ENCODE measurements at places on chromosomes 5 and 9. TPM values are rescaled to one million over a fixed set of nuclear protein-coding genes. Genes with fewer than 3 reads are reported as not detected.

GRCh38 chr5:149348518-149348917 is 3.2 kb downstream of the GRPEL2 start:
- no peaks in the 10 kb centered on the region for H3K36me3 ChIP-seq
- peaks cover 15% of the 10 kb centered on the region for H3K4me1 ChIP-seq
- H3K4me3 ChIP-seq: no peak overlapping the region
- H3K27ac ChIP-seq: no peak overlapping the region
- DNase-seq: no peak

- H3K27ac ChIP-seq: no peak overlapping the region
- no peaks in the 10 kb centered on the region for H3K36me3 ChIP-seq
- H3K4me1 ChIP-seq: no peaks in the 10 kb centered on the region
- peaks cover 11% of the 10 kb centered on the region for H3K27me3 ChIP-seq
- H3K4me3 ChIP-seq: no peak overlapping the region
These were observed 14.0 kb upstream of the HRCT1 start for GRCh38 chr9:35892051-35892450.

DNA sequence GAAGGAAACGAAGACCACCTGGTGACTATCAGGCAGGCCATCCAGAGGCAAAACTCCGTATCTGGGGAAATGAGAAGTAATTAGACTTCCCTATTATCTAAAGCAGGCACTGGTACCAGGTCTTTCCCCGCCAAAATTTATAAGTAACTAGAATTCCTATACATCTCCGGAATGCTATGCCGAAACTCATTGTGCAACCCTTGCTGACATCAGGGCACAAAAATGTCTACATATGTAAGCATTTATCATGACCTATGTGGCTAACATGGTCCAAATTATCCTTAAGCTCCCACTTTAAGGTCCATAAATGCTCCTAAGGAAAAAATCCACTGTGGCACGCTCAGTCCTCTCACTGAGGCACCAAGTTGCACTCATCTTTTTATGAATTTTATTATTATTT is 17.8 kb downstream of the ACTL7B start:
- no peak for DNase-seq
- H3K27me3 ChIP-seq: no peaks in the 10 kb centered on the region
- no peaks in the 10 kb centered on the region for H3K36me3 ChIP-seq

DNA sequence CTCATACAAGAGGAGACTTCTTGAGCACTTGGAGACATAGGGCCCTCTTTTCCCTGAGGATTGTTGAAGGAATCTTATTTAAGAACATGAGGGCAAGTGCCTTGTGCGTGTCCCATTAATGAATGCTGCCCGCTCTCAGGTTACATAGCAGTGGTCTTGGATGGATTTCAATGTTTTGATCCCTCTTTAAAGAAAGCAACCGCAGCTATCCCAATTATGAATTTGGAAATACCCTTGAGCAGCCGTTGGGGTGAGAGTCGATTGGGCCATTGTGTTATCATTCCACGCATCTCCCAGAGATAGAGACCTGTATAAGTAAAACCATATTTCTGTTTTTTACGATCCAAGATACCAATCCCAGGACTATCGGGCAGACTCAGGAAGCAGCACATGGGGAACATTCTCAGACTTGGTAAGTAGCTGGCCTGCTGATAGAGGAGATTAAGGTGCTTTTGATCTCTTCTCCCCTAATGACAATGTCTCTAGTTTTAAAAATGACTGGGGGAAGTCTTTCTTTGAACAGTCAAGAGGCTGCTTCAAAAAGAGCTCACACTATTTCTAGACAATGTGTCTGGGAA is 145.3 kb downstream of the MACROH2A1 start:
- no peak overlapping the region for H3K27ac ChIP-seq
- no peak overlapping the region for H3K4me3 ChIP-seq
- DNase-seq: no peak

GRCh38 chr9:124261736-124262648 is 4.2 kb downstream of the NEK6 start:
- H3K4me3 ChIP-seq: no peak overlapping the region
- DNase-seq: no peak
- H3K27me3 ChIP-seq: no peaks in the 10 kb centered on the region
- no peak overlapping the region for H3K27ac ChIP-seq
- H3K36me3 ChIP-seq: no peaks in the 10 kb centered on the region

DNA sequence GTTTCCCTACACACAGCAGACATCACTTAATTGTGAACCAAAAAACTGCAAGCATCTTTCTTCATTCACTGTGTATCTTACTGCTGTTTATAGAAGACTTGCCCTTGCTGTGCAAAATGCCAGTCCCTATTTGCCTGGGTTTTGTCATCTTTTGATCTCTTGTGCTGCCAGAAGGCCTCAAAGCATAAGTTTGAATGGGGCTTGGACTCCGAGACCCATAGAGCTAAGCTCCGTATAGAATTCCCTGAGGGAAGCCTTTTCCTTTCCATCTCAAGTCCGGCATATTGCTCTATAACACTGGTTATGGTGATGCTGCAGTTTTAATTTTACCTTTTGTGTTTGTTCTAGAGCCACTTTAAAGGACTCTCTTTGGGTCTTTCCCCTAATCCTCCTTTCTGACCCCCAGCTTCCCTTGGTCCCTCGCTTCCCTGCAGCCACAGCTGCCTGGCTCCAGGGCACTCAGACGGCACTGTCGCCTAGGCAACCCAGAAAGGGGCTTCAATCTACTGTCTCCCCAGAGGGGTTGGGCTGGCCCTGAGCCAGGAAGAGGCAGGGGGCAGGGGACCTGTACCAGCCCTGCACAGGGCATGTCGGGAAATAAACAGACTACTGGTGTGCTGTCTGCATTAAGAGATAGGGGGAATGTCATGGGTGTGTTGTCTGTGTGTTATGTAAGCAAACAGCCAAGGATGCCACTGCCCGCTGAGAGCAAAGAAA is 73.4 kb upstream of the MELK start:
- H3K4me3 ChIP-seq: no peak overlapping the region
- H3K27ac ChIP-seq: no peak overlapping the region
- H3K27me3 ChIP-seq: no peaks in the 10 kb centered on the region
- DNase-seq: no peak

GRCh38 chr5:15495026-15495425 is 5.0 kb upstream of the FBXL7 start:
- no peak overlapping the region for H3K4me3 ChIP-seq
- no peaks in the 10 kb centered on the region for H3K36me3 ChIP-seq
- no peaks in the 10 kb centered on the region for H3K4me1 ChIP-seq

DNA sequence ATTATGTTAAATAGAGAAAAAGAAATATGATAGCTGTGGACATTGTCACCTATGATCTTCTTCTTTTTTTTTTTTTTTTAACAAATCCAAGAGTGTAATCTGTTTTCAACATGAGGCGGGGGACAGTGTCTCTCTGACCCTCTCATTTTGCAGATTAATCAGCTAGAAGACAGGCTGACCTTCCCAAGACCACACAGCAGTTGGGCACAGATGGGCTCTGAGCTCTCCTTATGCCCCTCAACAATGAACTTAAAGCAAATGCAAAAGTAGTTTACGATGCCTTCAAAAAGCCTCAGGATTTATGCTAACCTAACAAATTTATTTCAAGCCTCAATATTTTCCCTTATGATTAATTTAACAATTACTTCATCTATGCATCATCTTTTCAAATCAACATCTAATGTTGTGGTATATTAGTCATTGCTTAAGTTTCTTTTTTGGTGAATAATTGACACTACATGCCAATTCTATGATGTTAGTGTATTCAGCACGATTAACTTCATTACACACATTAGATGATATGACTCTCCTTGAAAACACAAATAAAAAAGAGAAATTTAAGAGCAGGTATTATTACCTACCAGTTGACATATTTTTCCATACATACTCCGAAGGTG is 7.4 kb downstream of the NFIL3 start:
- H3K4me3 ChIP-seq: no peak overlapping the region
- DNase-seq: no peak
- peaks cover 54% of the 10 kb centered on the region for H3K4me1 ChIP-seq
- H3K36me3 ChIP-seq: no peaks in the 10 kb centered on the region
- H3K27ac ChIP-seq: no peak overlapping the region

DNA sequence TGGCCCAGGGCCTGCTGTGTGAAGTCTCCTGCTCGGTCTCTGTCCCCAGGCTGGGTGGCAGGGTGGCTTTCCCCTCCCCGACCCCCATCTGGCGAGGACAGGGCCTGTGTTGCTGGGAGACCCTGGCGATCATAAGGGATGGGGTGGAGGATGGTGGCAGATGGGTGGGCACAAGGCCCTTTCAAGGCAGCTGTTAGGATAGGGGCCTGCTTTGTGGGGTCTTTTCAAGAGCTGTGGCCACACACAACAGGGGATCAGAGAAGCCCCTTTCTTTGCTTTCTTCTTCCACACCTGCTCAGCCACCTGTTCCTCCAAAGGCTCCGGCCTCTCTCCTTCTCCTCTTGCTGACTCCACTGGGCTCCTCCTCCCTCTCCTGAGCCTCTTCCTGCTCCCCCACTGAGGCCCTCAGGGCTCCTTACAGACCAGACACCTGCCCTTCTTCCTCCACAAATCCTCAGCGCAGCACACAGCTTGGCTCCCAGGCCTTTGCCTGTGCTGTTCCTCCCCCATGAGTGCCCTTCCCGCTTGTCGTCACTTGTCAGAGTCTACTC is 15.0 kb upstream of the NEURL1B start:
- DNase-seq: no peak

DNA sequence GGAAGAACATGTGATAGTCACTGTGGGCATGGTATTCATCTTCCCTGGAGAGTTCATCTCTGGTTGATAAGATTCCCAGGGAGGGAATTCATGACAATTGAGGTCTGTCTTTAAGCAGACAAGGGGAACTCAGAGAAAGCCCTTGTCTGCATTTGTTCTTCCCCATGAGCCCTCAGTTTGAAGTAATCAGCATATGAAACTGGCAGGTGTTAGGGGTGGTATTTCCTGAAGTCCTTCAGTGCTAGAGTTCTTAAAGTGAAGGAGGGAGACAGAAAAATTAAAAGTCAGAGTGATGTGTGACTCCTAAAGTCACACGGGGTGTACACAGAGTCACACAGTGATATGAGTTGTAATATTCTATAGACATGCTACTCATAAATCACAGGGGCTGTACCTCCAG is 60.6 kb upstream of the SYK start:
- H3K4me1 ChIP-seq: no peaks in the 10 kb centered on the region
- H3K27me3 ChIP-seq: no peaks in the 10 kb centered on the region
- no peak overlapping the region for H3K4me3 ChIP-seq
- no peak overlapping the region for H3K27ac ChIP-seq

DNA sequence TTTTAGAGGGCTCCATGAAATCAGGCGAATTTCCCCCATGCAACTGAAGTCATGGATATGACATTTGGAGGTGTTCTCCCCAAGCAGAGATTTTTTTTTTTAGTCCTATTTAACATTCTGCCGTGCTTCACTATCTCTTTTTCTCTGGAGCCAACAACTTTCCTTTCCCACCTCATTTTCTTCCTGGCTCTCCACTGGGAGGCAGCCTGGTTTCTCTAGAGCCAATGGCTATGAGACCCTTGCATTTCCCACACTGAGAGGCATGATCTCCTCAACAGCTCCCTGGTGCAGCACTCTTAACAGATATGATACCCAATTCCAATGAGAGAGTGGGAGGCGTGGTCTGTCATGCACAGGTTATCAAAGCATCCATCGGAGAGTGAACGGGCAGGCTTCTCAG is 310.8 kb downstream of the DRD1 start:
- no peak overlapping the region for H3K27ac ChIP-seq
- no peaks in the 10 kb centered on the region for H3K27me3 ChIP-seq
- H3K36me3 ChIP-seq: no peaks in the 10 kb centered on the region
- no peak for DNase-seq
- H3K4me1 ChIP-seq: no peaks in the 10 kb centered on the region

DNA sequence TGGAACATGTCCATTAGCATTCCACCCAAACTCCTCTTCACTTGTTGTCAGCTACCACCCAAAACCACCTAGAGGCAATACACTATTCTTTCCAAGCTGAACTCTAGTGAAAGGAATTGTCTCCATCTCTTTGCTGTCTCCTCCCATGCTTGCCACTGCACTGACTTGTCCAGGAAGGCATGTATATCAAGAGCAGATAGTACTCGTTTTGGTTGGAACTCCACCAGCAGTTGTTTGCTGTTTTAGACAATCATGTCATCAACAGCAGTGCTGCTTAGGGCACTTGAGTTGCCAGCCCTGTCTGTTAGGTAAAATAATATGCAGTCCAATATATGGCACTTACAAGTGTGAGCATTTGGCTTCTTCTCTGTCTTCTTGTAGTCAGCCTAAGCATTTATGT is 80.0 kb upstream of the SAP30L start:
- H3K4me3 ChIP-seq: no peak overlapping the region
- DNase-seq: no peak
- no peak overlapping the region for H3K27ac ChIP-seq
- H3K36me3 ChIP-seq: no peaks in the 10 kb centered on the region
- H3K4me1 ChIP-seq: peaks cover 9% of the 10 kb centered on the region

DNA sequence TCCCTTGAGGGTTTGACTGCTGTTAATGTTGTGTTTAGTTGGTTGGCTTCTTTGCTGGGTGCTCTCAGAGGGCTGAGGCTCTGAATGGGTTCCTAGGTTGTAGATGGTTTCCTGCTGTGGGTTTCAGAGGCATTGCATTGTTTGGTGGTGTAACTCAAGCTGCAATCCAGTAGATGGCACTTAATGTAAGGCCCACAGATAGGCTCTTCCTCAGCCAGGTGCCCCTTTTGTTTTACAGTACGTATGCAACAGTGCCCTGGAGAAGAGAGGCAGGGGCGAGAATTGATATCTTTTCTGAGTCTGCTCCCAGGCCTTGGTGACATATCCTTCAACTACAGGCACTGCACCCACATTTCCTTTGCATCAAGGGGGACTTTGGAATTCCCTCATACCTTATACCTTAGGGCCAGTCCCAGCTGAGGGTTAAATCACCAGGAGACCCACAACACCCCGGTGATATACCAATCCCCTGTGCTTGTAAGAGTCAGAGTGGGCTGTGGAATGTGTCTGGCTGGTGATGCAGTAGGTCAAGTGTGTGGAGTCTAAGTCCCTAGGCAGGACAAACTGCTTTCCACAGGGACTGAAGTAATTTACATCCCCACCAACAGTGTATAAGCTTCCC is 7.0 kb upstream of the UGT3A2 start:
- H3K4me1 ChIP-seq: no peaks in the 10 kb centered on the region
- H3K27me3 ChIP-seq: no peaks in the 10 kb centered on the region
- H3K27ac ChIP-seq: no peak overlapping the region
- H3K4me3 ChIP-seq: no peak overlapping the region
- DNase-seq: no peak

DNA sequence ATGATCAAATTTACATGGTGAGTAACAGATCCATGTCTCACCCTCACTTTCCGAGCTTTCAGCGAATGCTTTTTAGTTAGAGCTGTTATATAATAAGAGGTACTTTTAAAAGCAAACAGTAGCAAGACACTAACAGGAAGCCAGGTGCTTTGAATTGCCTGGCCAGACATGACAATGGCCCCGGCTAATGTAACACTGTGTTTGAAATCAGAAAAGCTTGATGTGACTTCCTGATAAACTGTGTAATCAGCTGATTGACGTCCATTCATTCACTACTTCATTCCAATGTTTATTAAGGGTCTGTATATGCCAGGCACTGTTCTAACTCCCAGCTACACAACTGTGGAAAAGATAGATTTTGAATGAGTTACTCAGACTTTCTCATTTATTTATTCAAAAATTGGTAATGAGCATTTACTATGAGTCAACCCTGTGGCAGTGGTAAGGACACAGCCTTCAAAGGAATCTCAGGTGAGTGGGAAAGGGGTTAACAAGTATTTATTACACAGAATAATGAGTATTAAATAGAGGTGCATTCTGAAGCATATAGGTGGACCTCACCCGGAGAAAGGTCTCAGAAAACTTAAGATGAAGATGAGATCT is 26.6 kb downstream of the DPYSL3 start:
- no peaks in the 10 kb centered on the region for H3K27me3 ChIP-seq
- no peak overlapping the region for H3K4me3 ChIP-seq
- no peaks in the 10 kb centered on the region for H3K36me3 ChIP-seq
- H3K4me1 ChIP-seq: no peaks in the 10 kb centered on the region
- no peak overlapping the region for H3K27ac ChIP-seq

The GRXCR2 gene
- not detected for total RNA-seq

The FCHSD1 gene
- 5.0 TPM for total RNA-seq

The SOX30 gene
- 0.14 TPM for total RNA-seq

The KIF12 gene
- 0.50 TPM for total RNA-seq

All from adrenal gland (tissue), 19 donors.